Nephron progenitor cell (in vitro differentiated cells): ENCODE measurements at places on chromosomes 4 and X.
A peak's percentile ranks its signal among the peaks of the same experiment; 100 is the strongest.

DNA sequence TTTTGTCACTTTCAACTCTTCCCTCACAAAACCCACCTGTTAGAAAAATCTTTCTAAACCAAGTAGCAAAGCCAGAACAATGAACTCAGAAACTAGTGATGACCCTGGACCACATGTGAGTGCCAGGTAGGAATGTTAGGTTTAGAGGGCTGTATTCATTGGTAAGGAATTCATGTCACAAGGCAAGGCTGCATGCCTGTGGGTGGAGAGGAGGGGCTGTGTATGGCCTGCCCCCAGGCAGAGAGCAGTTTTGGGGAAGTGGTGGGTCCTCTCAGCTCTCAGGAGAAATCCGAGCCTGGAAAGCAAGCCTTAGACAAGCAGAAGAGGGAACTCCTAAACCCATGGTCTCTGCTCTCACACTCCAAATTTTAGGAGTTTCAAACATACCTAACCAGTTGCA, 2.4 kb downstream of the RNF175 start:
- DNase-seq, result no peak
- H3K36me3 ChIP-seq, result peaks cover 23% of the 10 kb centered on the region
- H3K4me3 ChIP-seq, result no peak overlapping the region
- H3K27me3 ChIP-seq, result peaks cover 36% of the 10 kb centered on the region

DNA sequence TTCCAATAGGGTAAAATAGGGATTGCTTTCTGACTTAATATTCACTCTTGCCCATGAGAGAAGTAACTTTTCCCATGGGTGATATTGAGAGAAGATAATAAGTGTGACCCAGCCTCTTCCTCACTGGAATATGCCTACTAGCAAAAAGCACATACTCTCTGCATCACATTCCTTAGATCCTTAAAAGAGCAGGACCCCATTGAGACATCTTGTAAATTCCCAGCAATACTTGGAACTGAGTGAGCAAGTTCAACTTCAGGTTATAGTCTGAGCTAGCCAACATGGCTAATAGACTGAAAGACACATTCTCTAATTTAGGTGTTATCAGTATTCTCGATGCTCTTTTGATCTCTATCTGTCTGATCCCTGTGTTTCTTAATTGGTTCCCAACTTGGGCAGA, 1372.3 kb downstream of the STIM2 start:
- no peak for DNase-seq
- H3K4me1 ChIP-seq, result peaks cover 11% of the 10 kb centered on the region
- no peaks in the 10 kb centered on the region for H3K36me3 ChIP-seq

DNA sequence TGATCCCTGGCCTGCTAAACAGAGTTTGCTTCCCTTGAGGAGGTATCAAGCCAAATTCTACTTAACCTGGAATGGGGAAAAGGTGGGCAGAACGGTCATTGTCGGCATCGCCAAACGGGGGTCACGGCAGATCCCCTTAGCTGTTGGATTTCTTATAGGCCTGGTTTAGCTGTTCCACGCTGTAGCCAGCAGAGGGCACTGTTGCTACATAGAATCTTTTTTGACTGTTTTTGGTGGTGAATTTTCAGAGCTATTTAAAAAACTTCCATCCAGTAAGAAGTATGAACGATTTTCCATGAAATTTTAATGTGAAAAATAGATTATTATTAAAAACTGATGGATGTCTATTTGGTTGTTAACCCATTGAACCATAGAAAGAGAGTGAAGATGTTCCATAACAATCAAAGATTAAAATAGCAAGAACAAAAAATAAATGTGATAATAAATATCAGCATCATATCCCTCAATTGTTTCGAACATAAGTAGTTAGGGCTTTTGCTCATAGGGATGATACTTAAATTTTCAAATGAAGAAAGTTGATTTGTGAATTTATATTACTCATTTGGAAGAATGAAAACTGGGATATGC, 56.6 kb downstream of the LINC00632 start:
- peak; percentile 59 for DNase-seq
- peaks cover 3% of the 10 kb centered on the region for H3K27me3 ChIP-seq
- peaks cover 29% of the 10 kb centered on the region for H3K4me1 ChIP-seq
- peak overlapping the region; percentile 83 for H3K4me3 ChIP-seq

- no peak overlapping the region for H3K27ac ChIP-seq
- DNase-seq, result no peak
- H3K4me1 ChIP-seq, result no peaks in the 10 kb centered on the region
Observed at GRCh38 chrX:108059801-108060200, 14.9 kb downstream of the VSIG1 start.

DNA sequence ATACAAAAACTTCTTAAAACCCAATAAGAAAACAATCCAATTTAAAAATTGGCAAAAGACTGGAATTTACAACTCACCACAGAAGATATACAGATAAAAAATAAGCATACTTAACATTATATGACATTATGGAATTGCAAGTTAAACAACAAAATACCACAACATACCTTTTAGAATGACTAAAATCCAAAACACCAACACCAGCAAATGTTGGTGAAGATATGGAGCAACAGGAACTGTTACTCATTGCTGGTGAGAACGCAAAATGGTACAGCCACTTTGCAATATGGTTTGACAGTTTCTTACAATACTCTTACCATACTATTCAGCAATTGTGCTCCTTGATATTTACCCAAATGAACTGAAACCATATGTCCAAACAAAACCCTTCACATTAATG, 112.4 kb downstream of the ADGRL3 start:
- no peaks in the 10 kb centered on the region for H3K36me3 ChIP-seq
- H3K27ac ChIP-seq, result no peak overlapping the region
- no peaks in the 10 kb centered on the region for H3K27me3 ChIP-seq
- DNase-seq, result no peak
- no peaks in the 10 kb centered on the region for H3K4me1 ChIP-seq
- H3K4me3 ChIP-seq, result no peak overlapping the region

GRCh38 chrX:75156531-75156945, 455 bp upstream of the ABCB7 start:
- no peaks in the 10 kb centered on the region for H3K27me3 ChIP-seq
- H3K4me1 ChIP-seq, result peaks cover 27% of the 10 kb centered on the region
- H3K4me3 ChIP-seq, result peak overlapping the region; percentile 97
- peak overlapping the region; percentile 99 for H3K27ac ChIP-seq
- no peak for DNase-seq
- no peaks in the 10 kb centered on the region for H3K36me3 ChIP-seq

DNA sequence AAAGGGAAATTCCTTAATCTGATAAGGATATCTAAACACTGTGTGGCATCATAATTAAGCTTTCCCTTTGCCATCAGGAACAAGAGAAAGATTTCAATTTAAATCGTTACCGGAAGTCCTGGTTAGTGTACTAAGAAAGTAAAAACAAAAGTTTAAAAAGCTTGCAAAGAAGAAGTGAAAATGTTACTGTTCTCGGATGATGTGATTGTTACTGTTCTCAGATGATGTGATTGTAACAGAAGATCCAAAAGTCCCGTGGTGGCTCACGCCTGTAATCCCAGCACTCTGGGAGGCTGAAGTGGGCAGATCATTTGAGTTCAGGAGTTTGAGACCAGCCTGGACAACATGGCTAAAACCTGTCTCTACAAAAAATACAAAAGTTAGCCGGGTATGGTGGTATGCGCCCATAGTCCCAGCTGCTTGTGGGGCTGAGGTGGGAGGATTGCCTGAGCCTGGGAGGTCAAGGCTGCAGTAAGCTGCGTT, 62.5 kb downstream of the RGS12 start:
- DNase-seq, result no peak
- peaks cover 6% of the 10 kb centered on the region for H3K4me1 ChIP-seq
- H3K27ac ChIP-seq, result no peak overlapping the region

- H3K36me3 ChIP-seq, result no peaks in the 10 kb centered on the region
- no peaks in the 10 kb centered on the region for H3K4me1 ChIP-seq
- peaks cover 2% of the 10 kb centered on the region for H3K27me3 ChIP-seq
- H3K4me3 ChIP-seq, result no peak overlapping the region
- no peak overlapping the region for H3K27ac ChIP-seq
- DNase-seq, result no peak
Observed at GRCh38 chr4:133537780-133538281, 388.7 kb downstream of the PCDH10 start.

- H3K27me3 ChIP-seq, result peaks cover 92% of the 10 kb centered on the region
- DNase-seq, result no peak
- no peaks in the 10 kb centered on the region for H3K36me3 ChIP-seq
- H3K4me3 ChIP-seq, result no peak overlapping the region
Observed at GRCh38 chr4:8874896-8875680, 3.4 kb upstream of the HMX1 start.

- H3K4me3 ChIP-seq, result no peak overlapping the region
- DNase-seq, result no peak
- no peaks in the 10 kb centered on the region for H3K36me3 ChIP-seq
Observed at GRCh38 chr4:184154199-184154598, 63.5 kb downstream of the ENPP6 start.

GRCh38 chrX:7252013-7252610, 104.2 kb upstream of the PUDP start:
- H3K27me3 ChIP-seq, result no peaks in the 10 kb centered on the region
- no peak for DNase-seq
- peaks cover 23% of the 10 kb centered on the region for H3K36me3 ChIP-seq
- no peak overlapping the region for H3K27ac ChIP-seq

DNA sequence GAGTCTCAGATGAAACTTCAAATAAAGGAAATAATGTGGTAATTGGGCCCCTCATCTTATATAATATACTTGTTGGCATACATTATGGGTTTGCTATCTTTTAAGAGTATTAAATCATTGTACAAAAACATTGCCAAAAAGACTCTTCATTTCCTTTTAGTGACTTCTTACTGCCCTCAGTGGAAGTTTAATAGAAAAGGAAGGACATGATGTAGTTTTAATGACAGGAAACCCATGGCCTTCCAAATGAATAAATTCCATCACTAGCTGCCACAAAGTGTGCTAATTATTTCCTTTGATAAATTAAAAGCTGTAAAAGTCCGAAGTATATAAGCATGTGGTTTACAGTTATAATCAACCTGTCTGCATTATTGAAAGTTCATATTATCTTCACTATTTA, 350.9 kb upstream of the HAND2 start:
- DNase-seq, result no peak
- peaks cover 16% of the 10 kb centered on the region for H3K4me1 ChIP-seq
